Stomach (tissue), 19 donors: ENCODE measurements at places on chromosomes 1 and 21. TPM values are rescaled to one million over a fixed set of nuclear protein-coding genes. Genes with fewer than 3 reads are reported as not detected.
A peak's percentile ranks its signal among the peaks of the same experiment; 100 is the strongest.

- H3K4me3 ChIP-seq: no peak overlapping the region
- H3K4me1 ChIP-seq: no peaks in the 10 kb centered on the region
- H3K27me3 ChIP-seq: no peaks in the 10 kb centered on the region
- H3K36me3 ChIP-seq: no peaks in the 10 kb centered on the region
Measured at GRCh38 chr1:111212634-111213335, 12.3 kb upstream of the DENND2D start.

DNA sequence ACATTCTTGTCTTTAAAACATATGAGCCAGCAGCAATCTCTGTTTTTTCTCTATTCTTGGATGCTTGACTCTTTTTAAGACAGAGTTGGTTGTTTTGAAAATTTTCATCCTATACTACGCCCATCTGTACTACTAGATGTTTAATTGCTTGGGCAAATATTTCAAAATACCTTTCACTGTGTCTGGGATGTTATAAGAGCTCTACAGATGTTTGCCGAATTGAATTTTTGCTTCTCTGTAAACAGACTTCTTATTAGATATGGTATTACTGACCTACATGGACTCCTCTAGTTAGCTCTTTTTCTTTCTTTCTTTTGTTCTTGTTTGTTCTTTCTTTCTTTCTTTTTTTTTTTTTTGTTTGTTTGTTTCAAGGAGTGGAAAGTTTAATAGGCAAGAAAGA, 345.1 kb downstream of the ST6GALNAC3 start:
- H3K4me3 ChIP-seq: no peak overlapping the region
- H3K27ac ChIP-seq: no peak overlapping the region
- H3K27me3 ChIP-seq: no peaks in the 10 kb centered on the region
- H3K36me3 ChIP-seq: no peaks in the 10 kb centered on the region

DNA sequence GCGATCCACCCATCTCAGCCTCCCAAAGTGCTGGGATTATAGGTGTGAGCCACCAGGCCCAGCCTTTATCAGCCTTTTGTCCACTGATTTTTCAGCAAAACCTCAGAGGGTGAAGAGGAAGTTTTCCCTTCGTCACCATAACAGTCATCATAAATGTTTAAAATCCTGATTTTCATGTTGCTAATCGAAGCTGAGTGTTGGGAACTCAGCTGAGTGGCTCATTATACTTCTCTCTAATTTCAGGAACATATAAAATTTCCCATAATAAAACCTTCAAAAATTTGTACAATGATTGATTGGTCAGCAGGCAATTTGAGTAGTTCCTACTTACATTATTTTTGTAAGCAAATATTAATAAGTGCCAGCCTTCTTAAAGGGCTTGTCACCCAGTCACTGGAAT, 31.8 kb upstream of the IFNGR2 start:
- peaks cover 23% of the 10 kb centered on the region for H3K4me1 ChIP-seq
- H3K27ac ChIP-seq: no peak overlapping the region
- H3K27me3 ChIP-seq: no peaks in the 10 kb centered on the region
- no peak for DNase-seq
- no peak overlapping the region for H3K4me3 ChIP-seq

The ZNF683 gene
- 1.5 TPM for polyA plus RNA-seq

The MCOLN2 gene
- polyA plus RNA-seq: 2.0 TPM

GRCh38 chr21:44947111-44947929, 7.5 kb downstream of the SLX9 start:
- H3K4me1 ChIP-seq: peaks cover 25% of the 10 kb centered on the region
- no peak overlapping the region for H3K27ac ChIP-seq
- H3K4me3 ChIP-seq: no peak overlapping the region

GRCh38 chr1:29812408-29813135, 576.2 kb downstream of the PTPRU start:
- no peaks in the 10 kb centered on the region for H3K4me1 ChIP-seq
- no peak overlapping the region for H3K4me3 ChIP-seq
- H3K27me3 ChIP-seq: no peaks in the 10 kb centered on the region
- peak; percentile 11 for DNase-seq
- H3K27ac ChIP-seq: no peak overlapping the region

The SYCP1 gene
- polyA plus RNA-seq: not detected

DNA sequence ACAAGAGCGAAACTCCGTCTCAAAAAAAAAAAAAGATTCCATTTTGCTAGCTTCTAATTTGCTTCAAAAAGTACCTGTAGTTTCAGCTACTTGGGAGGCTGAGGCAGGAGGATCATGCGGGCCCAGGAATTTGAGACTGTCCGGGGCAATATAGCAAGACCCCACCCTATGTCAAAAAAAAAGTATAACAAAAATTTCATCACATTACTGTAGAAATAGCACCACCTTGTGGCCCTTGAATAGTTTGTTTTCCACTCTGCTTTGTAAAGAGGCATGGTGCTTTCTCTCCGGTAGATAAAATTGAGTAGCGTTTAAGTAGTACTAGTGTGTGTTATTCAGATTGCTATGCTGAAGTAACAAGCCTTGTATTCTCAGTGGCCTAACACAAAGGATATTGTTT, 18.2 kb upstream of the MSTO1 start:
- H3K4me3 ChIP-seq: no peak overlapping the region
- no peaks in the 10 kb centered on the region for H3K27me3 ChIP-seq
- no peaks in the 10 kb centered on the region for H3K4me1 ChIP-seq
- DNase-seq: no peak

The DNAJC28 gene
- 1.7 TPM for polyA plus RNA-seq

DNA sequence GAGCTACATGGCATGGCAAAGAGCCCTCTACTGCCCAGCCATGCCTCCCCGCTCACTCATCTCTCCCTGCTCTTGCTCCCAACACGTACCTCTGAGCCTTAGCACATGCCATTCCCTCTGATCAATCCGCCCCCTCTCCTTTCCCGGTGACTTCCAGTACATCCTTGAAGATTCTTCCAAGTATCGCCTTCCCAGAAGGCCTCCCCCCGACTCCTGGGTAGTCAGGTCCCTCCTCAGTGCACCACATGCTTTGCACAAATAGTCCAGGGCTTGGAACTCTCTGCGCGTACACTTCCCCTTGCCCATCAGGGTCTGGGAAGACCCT, 77.0 kb upstream of the IFFO2 start:
- no peaks in the 10 kb centered on the region for H3K36me3 ChIP-seq
- no peaks in the 10 kb centered on the region for H3K27me3 ChIP-seq
- H3K27ac ChIP-seq: no peak overlapping the region
- DNase-seq: no peak

The DDAH1 gene
- 10.6 TPM for polyA plus RNA-seq

The ANGPTL3 gene
- polyA plus RNA-seq: 2.0 TPM

DNA sequence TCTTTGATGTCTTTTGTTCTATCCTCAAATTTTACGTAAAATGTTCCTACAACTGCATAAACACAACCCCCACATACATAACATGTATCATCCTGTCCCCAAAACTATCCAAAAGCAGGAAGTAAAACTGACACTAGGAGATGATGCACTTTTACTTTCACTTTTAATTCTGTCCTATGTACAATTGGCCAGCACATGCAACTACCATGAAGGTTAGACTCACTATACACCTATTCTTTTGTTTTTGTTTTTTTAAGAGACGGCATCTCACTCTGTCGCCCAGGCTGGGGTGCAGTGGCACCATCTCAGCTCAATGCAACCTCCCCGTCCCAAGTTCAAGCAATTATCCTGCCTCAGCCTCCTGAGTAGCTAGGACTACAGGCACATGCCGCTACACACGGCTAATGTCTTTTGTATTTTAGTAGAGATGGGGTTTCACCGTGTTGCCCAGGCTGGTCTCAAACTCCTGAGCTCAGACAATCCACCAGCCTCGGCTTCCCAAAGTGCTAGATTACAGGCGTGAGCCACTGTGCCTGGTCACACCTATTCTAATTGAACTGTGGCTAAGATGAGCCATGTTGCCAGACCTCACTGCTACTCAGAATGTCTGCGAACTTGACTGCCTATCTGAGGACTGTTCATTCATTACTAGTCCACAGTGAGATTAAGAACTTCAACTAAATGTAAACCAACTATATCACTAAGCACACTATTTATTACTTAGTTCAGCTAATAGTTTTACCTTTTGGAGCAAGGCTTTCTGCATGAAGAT, 48.0 kb downstream of the TOR3A start:
- peak overlapping the region; percentile 38 for H3K27ac ChIP-seq
- DNase-seq: no peak
- H3K36me3 ChIP-seq: peaks cover 8% of the 10 kb centered on the region
- peak overlapping the region; percentile 25 for H3K4me3 ChIP-seq
- H3K4me1 ChIP-seq: peaks cover 25% of the 10 kb centered on the region
- H3K27me3 ChIP-seq: no peaks in the 10 kb centered on the region

GRCh38 chr1:203038217-203038741, 12.0 kb downstream of the PPFIA4 start:
- peak; percentile 68 for DNase-seq
- H3K4me3 ChIP-seq: no peak overlapping the region
- H3K36me3 ChIP-seq: no peaks in the 10 kb centered on the region
- H3K27ac ChIP-seq: no peak overlapping the region
- no peaks in the 10 kb centered on the region for H3K4me1 ChIP-seq

The GPR161 gene
- polyA plus RNA-seq: 2.6 TPM

GRCh38 chr1:41672641-41673361, 188.3 kb upstream of the EDN2 start:
- H3K4me1 ChIP-seq: peaks cover 38% of the 10 kb centered on the region
- no peaks in the 10 kb centered on the region for H3K36me3 ChIP-seq
- no peaks in the 10 kb centered on the region for H3K27me3 ChIP-seq
- DNase-seq: peak; percentile 60
- no peak overlapping the region for H3K27ac ChIP-seq
